Spinal cord (tissue), 10 donors: ENCODE measurements at places on chromosomes 13 and 19.
A peak's percentile ranks its signal among the peaks of the same experiment; 100 is the strongest.

- no peak for DNase-seq
Observed at GRCh38 chr13:50070186-50070585, 54.9 kb downstream of the KCNRG start.

DNA sequence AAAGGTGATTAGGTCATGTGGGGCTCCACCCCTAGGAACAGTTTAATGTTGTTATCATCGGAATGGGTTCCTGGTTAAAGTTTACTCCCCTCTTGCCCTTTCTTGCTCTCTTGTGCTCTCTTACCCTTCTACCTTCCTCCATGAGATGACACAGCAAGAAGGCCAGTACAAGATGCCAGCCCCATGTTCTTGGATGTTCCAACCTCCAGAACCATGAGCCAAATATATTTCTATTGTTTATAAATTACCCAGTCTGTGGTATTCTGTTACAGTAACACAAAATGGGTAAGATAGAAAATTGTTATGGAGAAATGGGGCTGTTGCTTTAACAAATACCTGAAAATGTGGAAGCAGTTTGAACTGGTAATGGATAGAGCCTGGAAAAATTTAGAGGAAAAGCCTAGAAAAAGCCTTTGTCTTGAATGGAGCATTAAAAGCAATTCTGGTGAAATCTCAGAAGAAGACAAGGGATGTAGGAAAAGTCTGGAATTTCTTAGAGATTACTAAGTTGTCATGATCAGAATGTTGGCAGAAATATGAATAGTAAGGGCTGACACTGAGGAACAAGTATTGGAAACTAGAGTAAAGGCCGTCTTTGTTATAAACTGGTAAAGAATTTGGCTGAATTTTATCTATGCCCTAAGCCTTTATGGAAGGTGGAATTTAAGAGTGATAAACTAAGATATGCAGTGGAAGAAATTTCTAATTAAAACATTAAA lies 53.5 kb upstream of the TSC22D1 start:
- no peak for DNase-seq

- DNase-seq: no peak
Observed at GRCh38 chr13:51202477-51203046, 19.6 kb upstream of the FAM124A start.

GRCh38 chr13:43569658-43570057 lies 217.1 kb downstream of the ENOX1 start:
- no peak for DNase-seq

GRCh38 chr19:54456423-54457373 lies 6.9 kb downstream of the LENG9 start:
- DNase-seq: no peak

DNA sequence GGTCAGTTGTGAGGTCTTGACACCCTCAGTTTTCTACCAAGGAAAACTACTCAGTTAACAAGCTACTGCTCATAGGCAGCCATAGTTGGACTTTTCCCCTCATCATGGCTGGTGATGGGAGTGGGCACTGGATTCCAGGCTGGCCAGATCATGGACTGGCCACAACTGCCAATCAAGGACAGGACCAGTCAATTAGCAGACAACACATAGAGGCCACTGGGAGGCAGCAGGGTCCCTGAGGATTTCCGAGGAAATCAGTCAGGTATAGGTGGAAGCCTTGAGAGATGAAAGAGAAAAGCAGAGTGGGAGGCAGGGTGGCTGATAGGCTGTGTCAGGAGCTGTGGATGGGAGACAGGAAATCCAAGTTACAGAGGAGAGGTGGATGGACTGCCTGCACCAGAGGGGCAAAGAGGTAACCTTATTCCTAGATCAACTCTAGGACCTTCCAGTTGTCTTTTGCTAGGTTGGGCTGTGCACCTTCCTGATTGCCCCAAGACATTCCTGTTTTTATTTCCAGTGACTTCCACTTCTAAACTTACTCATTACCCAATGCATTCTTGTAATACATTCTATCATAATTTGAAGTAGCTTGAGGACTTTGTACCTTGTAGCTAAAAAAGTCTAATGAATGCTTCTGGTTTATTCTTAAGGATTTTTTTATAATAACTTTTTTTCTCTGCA lies 361.8 kb downstream of the KCNRG start:
- DNase-seq: no peak

- DNase-seq: no peak
Observed at GRCh38 chr19:35871611-35872010, 3.2 kb downstream of the APLP1 start.

DNA sequence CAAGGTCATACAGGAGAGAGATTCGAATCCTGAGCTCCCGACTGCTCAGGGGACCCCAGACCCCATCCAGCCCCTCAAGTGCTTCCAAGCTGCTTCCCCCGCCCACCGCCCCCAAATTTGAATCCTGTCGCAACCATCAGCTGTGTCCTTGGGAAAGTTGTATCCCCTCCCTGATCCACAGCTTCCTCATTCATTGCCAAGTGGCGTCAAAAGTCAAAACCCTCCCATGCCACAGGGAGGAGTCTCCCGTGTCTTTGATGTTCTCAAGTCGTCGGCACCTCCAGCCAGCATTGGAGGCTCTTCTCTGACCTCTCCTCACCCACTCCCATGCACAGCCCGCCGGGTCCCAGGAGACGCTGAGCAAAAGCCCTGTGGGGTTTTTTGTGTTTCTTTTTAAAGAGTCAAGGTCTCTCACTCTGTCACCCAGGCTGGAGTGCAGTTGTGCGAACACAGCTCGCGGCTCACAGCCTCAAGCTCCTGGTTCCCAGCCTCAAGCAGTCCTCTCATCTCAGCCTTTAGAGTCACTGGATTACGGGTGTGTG lies 2.8 kb upstream of the IFI30 start:
- DNase-seq: no peak

DNA sequence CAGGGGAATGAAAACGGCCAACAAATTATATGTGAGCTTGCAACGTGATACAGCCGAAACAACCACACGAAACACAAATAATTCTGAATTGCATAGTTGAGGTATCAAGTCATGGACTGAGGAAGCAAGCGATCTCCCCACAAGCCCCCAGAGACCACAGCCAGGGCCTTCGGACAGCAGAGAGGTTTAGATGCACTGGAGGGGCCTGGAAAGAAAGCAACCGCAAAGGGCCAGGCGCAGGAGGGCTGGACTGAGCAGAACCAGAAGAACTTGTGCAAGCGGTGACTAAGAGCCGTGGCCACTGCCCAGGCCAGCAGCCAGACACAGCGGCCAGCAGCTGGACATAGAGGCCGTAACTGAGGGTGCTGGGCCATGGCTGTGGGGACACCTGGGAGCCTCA lies 131.4 kb downstream of the TNFRSF19 start:
- no peak for DNase-seq

GRCh38 chr19:1910177-1910576 lies 5.0 kb downstream of the ADAT3 start:
- DNase-seq: no peak

GRCh38 chr13:27130979-27131623 lies 40.5 kb downstream of the USP12 start:
- DNase-seq: no peak

DNA sequence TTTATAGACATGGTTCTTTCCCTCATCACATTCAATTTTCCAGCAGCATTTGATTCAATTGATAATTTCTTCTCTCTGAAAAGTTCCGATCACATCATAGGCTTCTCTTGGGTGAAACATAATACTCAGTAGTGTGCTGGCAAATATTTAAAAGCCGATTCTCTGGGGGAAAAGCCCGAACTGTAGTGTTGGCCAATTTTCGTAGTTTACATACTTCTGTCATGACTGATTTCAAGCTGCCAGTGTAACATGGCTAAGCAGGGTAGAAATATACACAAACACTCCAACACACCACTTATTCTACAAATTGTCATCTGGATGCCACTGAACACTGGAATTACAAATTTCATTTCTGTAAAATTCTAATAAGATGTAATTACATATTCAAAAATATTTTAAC lies 56.1 kb upstream of the FREM2 start:
- no peak for DNase-seq

DNA sequence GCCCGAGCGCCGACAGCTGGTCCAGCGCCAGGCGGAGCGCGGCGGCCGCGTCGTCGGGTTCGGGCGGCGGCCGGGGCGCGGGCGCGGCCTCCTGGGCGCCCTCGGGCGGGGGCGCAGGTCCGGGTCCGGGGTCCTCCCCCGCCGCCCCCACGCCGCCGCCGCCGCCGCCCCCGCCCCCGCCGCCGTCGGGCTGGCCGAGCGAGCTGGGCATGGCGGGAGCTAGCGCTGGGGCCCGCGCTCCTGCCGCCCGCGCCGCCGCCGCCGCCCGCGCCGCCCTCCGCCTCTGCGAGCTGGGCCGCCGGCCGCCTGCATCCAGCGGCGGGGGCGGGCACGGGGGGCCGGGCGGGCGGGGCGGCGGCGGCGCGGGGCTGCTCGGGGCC lies 287 bp downstream of the MEX3D start:
- DNase-seq: peak; percentile 3

DNA sequence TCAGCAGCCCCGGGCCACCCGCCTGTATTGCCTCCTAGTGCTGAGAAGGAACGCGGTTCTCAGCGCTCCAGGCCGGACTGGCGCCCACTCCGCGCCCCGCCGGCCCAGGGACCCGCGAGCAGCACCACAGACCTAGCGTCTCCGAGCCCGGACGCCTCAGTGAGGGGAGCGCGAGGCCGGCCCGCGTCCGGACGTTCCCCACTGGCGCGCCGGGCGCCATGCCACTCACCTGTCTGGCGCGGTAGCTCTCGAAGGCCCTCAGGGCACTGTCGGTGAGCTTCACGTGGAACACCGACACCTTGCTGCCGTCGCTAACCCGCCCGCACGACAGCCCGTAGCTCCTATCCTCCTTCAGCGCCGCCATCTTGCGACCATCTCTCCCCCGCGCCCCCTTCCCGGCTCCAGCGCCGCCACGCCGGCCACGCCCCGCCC lies at the start of gene ELL:
Gene ELL, minus strand, starts transcription at position 379 of the 432 bp plus-strand sequence. Its CDS starts 15 bp downstream, at position 364.
- DNase-seq: no peak

DNA sequence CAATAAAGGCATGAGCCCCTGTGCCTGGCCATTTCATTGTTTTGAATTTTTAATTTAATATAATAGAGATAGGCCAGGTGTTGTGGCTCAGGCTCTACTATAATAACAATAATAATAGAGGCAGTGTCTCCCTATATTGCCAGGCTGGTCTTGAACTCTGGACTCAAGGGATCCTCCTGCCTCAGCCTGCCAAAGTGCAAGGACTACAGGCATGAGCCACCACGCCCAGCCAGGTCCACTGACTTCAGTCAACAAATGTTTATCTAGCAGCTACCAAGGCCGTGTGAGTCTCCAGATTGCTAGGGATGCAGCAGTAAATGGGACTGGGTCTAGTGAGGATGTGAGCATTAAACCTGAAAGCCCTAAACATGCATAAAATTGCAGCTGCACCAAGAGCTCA lies 13.8 kb upstream of the ILF3 start:
- no peak for DNase-seq

DNA sequence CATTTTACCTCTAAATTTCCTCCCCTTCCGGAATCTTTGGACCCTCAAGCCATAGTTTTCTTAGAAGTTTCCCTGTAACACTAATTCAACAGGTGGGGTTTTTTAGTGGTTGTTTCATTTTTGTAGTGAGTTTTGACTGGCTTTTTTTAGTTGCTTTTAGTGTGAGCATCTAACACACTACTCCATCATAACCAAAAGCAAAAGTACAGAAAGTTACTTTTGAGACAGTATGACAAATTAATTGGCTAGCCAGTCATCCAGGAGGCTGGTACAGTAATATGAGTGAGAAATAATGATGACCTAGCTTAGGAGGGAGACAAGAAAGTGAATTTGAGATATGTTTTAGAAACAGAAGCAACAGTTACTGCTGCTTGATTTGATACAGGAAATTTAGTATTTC lies 71.5 kb downstream of the DNAJC15 start:
- no peak for DNase-seq

DNA sequence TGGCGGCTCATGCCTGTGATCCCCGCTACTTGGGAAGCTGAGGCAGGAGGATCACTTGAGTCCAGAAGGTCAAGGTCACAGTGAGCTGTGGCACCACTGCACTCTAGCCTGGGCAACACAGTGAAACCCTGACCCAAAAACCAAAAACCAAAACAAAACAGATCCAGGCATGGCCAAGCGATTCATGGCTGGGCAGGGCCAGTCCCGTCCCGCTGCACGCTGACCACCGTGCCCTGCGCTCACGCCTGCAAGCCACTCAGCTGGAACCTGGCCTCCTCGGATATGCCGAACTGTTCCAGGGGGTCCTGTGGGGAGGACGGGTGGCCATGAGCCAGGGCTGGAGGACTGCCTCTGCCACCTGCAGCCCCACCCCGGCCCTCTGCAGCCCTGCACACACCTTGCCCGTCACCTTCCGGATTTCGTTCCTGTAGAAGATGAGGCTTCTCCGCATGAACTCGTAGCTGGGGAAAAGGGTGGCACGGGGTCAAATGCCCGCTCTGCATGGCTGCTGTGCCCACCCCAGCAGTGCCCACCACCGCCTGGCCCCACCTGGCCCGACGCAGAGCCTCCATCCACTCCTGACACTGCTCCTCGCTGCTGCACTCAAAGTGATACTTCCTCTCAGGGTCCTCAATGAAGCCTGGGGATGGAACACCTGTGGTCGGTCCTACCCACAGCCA lies 2.4 kb downstream of the PLEKHJ1 start:
- DNase-seq: no peak

- DNase-seq: peak; percentile 38
Observed at GRCh38 chr19:45815481-45816216, 541 bp upstream of the RSPH6A start.

- DNase-seq: no peak
Observed at GRCh38 chr13:44024846-44025195, 145.1 kb downstream of the LACC1 start.

DNA sequence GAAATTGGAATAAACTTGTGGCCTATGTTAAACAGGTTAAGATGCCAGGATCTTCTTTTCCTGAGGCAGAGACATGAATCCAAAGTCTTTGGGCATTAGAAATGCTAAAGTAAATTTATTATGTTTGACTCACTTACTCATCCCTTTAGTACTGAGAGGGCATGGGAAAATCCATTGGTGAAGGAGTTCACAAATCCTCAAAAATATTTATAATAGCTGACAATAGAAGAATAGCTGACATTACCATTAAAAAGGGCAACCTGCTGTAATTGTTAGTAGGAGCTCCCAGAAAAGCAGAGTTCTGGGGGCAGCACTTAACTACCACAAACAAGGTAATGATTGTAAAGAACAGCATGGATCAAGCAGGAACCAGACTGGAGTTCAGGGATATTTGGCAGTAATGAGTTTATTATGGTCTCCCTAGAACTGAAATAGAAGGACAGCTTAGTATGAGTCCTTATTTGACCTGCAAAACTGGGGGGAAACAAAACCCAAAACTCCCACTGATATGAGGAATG lies 285.8 kb upstream of the KLHL1 start:
- DNase-seq: no peak
